ENCODE measurements at places on chromosomes 1 and 21. TPM values are rescaled to one million over a fixed set of nuclear protein-coding genes. Genes with fewer than 3 reads are reported as not detected.

- no peak for DNase-seq
Observed at GRCh38 chr1:171983584-171983983, 142.3 kb downstream of the DNM3 start.

- DNase-seq = no peak
Observed at GRCh38 chr1:37723390-37724078, 31.2 kb downstream of the CDCA8 start.

The KRTAP7-1 gene
- not detected for total RNA-seq

DNA sequence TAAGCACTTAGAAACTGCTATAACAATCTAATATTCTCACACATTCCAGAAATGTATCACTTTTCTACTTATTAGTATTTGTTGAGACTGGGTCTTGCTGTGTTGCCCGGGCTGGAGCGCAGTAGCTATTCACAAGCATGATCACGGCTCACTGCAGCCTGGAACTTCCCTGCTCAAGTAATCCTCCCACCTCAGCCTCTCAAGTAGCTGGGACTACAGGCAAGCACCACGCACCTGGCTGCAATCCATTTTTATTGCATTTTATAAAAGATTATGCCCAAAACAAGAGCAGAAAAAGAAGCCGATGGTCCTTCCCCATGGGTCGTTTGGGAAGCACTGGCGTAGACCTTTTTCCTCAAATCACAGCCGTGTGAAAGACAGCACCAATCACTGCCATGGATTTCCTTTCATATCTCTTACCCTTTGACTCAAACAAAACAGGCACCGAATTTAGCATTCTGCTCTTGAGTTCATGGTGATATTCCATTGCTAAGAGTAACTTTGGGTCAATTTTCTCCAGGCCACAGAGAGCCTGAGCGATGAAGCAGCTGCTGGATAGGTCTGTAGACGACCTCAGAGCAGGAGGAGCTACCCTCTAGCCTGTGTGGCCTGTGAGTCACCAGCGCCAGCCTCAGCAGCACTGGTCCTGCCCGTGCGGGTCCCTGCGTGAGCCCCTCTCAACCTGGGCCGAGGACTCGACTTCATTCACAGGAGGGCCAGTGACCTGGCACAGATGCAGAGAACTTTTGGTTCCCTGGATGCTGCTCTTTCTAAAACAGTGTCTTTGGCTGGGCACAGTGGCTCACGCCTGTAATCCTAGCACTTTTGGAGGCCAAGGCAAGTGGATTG, 80.8 kb downstream of the PIK3CD start:
- DNase-seq = no peak

- DNase-seq = no peak
Observed at GRCh38 chr1:178238722-178239510, 145.0 kb downstream of the RASAL2 start.

The C1QA gene
- not detected for total RNA-seq

The IFNAR2 gene
- total RNA-seq = 30.5 TPM

DNA sequence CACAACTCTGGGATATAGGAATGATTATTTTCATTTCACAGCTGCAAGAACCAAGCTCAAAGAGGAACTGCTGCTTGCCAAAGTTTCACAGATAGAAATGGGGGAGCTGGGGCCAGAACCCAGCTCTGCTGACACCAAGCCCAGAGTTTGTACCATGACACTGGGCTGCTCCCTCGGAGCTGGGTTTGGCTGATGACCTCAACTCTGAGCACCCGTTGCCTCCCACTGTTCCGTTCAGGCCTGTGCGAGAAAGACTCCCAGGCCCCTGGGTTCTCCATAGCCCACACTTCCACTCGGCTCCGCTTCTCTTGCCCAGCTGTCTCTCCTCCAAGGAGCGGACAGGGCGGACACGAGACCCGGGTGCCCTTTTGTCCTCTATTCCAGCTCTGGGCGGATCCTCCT, 55.2 kb downstream of the NGF start:
- DNase-seq = no peak

The ACKR1 gene
- total RNA-seq = not detected

DNA sequence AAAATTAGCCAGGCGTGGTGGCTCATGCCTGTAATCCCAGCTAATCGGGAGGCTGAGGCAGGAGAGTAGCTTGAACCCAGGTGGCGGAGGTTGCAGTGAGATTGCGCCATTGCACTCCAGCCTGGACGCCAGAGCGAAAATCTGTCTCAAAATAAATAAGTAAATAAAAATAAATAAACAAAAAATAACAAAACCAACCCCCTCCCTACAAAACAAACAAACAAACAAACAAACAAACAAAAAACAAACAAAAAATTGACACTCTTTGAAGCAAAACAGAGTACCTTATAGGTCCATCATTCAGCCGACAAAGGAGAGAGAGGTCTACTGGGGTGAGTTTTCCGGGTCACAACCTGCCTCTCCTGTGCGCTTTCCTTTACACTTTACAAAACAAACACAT, 5.4 kb upstream of the KDF1 start:
- DNase-seq = no peak

DNA sequence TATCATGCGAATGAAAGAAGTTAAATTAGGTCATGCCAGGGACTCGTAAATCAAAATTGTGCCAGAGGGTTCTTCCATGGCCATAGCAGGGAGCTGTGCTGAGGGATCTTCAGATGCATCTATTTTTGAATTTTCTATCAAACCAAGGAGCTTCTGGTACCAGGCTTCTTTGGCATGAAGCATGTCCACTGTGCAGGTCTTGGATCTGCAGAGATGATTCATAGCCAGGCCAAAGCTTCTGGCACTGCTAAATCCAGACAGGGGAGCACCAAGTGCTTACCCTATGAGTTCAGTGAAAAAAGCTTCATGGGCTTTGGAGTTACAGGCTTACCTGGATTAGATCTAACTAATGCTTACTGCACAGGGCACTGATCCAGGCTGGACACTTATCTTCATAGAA, 154.2 kb upstream of the DAB1 start:
- no peak for DNase-seq

- DNase-seq = no peak
Observed at GRCh38 chr1:118504221-118504644, 319.2 kb upstream of the SPAG17 start.

- DNase-seq = no peak
Observed at GRCh38 chr1:85450832-85451231, 14.1 kb downstream of the DDAH1 start.

- DNase-seq = no peak
Observed at GRCh38 chr1:170134521-170134920, 11.2 kb upstream of the NTMT2 start.

- no peak for DNase-seq
Observed at GRCh38 chr1:168102487-168102886, 34.2 kb downstream of the GPR161 start.

DNA sequence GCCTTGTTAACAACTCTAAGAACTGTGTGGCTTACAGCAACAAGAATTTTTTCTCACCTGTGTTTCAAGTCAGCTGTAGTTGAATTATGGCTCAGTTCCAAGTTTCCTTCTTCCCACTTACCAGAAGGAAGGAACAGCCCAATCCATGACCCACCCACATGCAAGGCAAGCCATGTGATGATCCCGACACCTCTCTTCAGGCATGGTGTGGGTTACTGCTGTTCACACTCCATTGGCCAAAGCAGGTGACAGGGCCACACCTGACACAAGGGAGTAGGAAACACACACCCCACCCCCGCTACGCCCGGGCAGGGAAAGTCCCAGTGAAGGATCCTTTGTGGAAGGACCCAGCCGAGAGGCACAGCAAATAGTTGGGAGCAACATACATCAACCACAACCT, 36.3 kb downstream of the KCNJ15 start:
- DNase-seq = no peak

GRCh38 chr1:62516600-62516999, 79.8 kb downstream of the USP1 start:
- no peak for DNase-seq

The CR1 gene
- total RNA-seq = 0.22 TPM

DNA sequence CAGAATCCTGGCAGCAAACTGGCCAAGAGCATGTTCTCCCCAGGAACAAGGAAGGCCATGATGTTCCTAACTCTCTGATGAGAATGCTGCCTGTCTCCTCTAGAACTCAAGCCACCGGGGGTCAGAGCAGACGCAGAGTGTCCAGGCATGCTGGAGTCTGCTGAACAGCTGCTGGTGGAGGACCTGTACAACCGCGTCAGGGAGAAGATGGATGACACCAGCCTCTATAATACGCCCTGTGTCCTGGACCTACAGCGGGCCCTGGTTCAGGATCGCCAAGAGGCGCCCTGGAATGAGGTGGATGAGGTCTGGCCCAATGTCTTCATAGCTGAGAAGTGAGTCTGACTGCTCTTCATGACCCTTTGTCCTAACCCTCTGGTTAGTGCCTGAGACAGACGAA, 23.4 kb downstream of the STYXL2 start:
- DNase-seq = no peak

The HHIPL2 gene
- 0.56 TPM for total RNA-seq
